Activated CD8-positive, alpha-beta memory T cell treated with anti-CD3 and anti-CD28 coated beads, Interleukin-2, amount 50 U/mL, for 48 hours (primary cell): ENCODE measurements at places on chromosomes 7 and 10.

- DNase-seq: no peak
Measured at GRCh38 chr7:45938626-45939302, 17.7 kb upstream of the IGFBP3 start.

- no peak for DNase-seq
Measured at GRCh38 chr7:127678337-127678736, 26.3 kb downstream of the SND1 start.

GRCh38 chr10:68211669-68212068 lies 20.2 kb downstream of the ATOH7 start:
- DNase-seq: no peak

DNA sequence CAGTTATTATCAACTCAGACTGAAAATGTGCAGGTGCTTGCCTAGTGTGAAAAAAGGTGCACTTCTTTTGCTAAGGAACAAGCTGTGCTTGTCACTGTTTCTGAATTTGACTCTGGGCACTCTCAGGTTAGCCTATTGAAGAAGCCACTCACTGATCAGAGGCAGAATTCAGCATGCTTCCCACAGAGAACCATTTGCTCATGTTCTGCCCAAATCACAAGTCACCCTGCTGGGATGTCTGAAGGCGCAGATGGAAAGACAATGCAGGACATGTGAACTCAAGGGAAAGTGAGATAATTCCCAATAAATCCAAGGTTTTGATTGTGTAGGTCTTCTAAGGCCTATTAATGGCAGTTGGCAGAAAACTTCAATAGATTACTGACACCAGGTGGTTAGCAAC lies 47.8 kb upstream of the CSTF2T start:
- no peak for DNase-seq

GRCh38 chr10:10831085-10831484 lies 186.6 kb upstream of the CELF2 start:
- DNase-seq: no peak

DNA sequence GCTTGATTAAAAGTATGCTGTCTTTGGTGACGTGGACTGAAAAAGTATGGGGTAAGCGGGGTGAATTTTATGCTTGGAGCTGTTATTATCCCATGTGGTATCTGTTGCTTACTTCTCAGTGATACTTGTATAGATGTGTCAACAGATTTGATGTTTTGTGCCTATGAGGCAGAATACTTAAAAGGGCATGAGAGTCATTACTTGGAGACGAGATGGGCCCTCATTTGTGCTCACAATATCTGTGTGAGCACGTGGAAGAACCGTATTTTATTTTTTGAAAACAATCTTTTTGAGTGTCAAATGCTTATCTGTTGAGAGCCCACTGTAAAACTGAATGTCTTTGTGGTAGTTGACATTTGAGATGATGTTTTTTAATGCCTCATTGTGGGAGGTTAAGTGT lies 281.9 kb downstream of the EXOC4 start:
- DNase-seq: no peak

- no peak for DNase-seq
Measured at GRCh38 chr7:94237417-94237816, 157.3 kb upstream of the COL1A2 start.

GRCh38 chr7:132045481-132045980 lies 489.1 kb upstream of the PODXL start:
- DNase-seq: no peak

DNA sequence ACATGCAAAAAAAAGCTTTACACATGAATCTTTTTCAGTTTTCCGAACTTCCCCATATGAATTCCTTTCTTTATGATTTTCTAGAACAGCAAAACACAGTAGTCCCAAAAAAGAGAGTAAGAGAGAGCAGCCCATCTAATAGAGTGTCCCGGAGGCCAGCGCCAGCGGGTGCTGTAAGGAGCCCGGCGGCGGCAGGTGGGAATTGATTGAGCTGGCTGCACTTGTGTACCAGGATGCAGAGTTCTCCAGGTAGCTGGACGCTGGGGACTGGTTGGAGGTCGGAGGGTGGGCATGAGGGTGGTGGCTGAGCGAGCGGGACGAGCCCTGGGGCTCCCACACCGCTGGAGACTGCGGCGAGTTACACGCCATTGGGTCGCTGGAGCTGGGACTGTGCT lies 4.0 kb downstream of the DLX5 start:
- DNase-seq: no peak

GRCh38 chr10:15954188-15954587 lies 93.9 kb upstream of the MINDY3 start:
- no peak for DNase-seq

DNA sequence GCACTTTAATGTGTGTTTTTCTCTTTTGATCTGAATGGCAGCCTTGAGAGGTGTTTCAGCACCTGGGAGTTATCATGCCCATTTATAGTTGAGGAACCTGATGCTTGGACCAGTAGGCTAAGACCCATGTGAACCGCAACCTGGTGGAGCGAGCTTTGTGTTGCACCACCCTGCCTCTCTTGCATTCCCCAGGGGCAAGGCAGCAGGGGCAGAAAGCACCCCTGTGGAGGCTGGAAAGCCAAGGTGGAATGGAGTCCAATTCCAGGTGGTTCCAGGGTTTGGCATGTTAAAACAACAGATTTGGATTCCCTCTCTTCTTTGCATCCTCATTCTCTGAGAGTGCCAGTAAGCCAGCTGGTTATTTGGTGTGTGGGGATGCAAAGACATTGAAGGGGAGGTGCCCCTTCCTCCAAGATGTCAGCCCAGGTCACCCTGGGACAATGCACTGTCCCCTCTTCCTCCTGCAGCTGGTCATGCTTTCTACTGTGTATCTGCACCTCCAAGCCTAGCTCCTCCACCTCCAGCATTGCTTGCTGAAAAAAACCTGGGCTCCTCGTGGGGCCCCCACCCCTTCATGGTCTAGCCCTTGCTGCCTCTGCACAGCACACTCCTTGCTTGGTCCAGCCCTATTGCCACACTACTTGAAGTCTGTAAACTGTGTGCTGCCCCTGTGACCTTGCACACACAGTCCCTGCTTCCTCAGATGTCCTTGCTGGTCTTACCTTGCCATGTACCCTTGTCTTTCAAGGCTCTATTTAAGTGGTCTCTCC lies 5.6 kb upstream of the CDH23 start:
- no peak for DNase-seq
